ENCODE measurements at places on chromosomes 13 and 19. TPM values are rescaled to one million over a fixed set of nuclear protein-coding genes. Genes with fewer than 3 reads are reported as not detected.

DNA sequence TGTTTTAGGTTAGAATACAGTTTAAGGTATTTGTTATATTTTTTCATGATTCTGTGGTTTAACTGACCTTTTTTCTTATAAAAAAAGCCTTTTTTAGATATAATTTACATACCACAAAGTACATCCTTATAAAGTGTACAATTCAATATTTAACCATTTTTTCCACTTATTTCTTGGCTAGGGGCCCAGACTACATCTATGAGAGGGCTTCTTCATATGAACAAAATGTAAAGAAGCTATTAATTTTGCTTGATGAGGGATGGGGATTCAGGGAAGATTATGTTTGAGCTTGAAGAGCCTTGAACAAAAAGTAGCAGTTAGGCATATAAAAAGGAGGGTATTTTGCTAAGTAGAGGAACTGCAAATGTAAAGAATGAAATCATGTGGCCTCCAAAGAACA lies 2.2 kb downstream of the CCDC122 start:
- DNase-seq: no peak

GRCh38 chr13:76953968-76954367 lies 5.7 kb downstream of the ACOD1 start:
- DNase-seq: no peak

DNA sequence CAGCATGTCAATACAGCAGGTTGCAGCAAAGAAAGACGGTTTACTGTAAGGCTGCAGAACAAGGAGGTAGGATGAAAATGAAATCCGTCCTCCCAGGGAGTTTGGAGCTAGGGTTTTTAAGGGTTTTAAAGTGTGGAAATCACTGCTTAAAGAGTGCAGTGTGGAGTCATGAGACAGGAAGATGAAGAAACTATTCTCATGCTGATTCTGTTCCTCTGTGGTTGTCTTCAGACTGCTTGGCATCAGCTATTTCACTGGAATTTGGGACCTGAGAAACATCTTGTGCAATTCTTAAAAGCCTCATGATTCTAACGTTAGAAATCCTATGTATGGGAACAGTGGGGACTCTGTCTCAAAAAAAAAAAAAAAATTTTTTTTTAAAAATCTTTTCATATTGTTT lies 11.4 kb downstream of the ZNF331 start:
- DNase-seq: no peak

- no peak for DNase-seq
Observed at GRCh38 chr13:22432690-22433089, 748.1 kb upstream of the SGCG start.

GRCh38 chr19:41531438-41532311 lies 44.3 kb upstream of the CEACAM21 start:
- peak; percentile 99 for DNase-seq

DNA sequence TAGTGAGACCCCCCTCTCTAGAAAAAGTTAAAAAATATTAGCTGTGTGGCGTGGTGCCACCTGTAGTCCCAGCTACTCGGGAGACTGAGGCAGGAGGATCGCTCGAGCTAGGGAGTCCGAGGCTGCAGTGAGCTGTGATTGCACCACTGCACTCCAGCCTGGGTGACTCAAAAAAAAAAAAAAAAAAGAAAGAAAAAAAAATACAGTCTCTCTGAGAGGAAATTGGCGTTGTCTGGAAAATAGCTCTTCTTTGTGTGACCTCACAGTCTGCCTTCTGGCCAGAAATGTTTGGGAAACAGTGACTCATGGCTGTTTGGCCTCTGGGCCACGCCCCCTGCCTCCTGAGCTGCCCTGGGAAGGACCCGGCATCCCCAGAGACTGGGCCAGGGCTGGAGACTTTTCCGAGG lies 10.7 kb downstream of the MARCHF2 start:
- peak; percentile 92 for DNase-seq

- DNase-seq: no peak
Observed at GRCh38 chr19:307111-307531, 15.9 kb upstream of the PLPP2 start.

Gene ZNF560
- total RNA-seq: 0.23 TPM

Measured in glomerular endothelial cell (primary cell).